ENCODE measurements at places on chromosomes 4 and X. TPM values are rescaled to one million over a fixed set of nuclear protein-coding genes. Genes with fewer than 3 reads are reported as not detected.

The PAGE5 gene
- total RNA-seq, result not detected

The LUZP4 gene
- total RNA-seq, result not detected

The ITM2A gene
- total RNA-seq, result 60.6 TPM

- no peak overlapping the region for H3K27ac ChIP-seq
- no peak for DNase-seq
- peaks cover 4% of the 10 kb centered on the region for H3K4me1 ChIP-seq
- H3K27me3 ChIP-seq, result no peaks in the 10 kb centered on the region
- H3K4me3 ChIP-seq, result no peak overlapping the region
- H3K36me3 ChIP-seq, result no peaks in the 10 kb centered on the region
Observed at GRCh38 chr4:147780137-147780777, 48.4 kb downstream of the ARHGAP10 start.

DNA sequence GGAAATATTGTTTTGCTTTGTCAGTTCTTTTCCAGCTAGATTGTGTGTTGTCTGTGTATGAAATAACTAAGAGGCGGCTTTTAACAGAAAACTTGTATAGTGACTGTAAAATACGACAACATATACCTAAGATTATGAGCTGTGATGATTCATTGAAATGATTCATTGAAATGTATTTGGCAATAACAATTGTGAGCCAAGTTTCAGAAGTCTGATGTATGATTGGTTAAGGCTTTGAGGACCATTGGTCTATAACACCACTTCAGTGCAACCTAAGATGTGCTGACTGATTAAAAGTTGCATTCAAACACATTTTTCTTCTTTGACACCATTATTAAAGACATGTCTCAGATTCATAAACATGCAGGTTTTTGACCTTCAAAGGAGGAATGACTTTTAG lies 76.6 kb downstream of the PTPN13 start:
- no peaks in the 10 kb centered on the region for H3K4me1 ChIP-seq
- no peaks in the 10 kb centered on the region for H3K27me3 ChIP-seq
- H3K4me3 ChIP-seq, result no peak overlapping the region
- DNase-seq, result no peak

DNA sequence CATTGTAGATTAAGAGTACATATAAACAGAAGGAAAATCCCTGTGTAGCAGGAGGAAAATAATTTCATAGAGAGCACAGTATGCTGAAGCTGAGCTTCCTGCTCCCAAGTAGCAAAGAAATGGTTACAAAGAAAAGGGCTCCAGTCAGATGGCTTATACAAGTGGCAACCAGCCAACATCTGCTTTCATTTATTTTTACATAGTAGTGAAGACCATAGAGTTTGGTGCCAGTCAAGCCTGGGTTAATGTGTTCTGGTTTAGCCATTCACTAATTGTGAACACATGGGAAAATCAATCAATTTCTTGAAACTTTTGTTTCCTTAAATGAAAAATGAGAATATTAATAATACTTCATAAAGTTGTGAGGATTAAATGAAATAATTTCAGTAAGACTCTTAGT lies 111.3 kb upstream of the ELOVL6 start:
- no peak overlapping the region for H3K27ac ChIP-seq
- no peaks in the 10 kb centered on the region for H3K27me3 ChIP-seq
- DNase-seq, result no peak
- no peaks in the 10 kb centered on the region for H3K4me1 ChIP-seq

DNA sequence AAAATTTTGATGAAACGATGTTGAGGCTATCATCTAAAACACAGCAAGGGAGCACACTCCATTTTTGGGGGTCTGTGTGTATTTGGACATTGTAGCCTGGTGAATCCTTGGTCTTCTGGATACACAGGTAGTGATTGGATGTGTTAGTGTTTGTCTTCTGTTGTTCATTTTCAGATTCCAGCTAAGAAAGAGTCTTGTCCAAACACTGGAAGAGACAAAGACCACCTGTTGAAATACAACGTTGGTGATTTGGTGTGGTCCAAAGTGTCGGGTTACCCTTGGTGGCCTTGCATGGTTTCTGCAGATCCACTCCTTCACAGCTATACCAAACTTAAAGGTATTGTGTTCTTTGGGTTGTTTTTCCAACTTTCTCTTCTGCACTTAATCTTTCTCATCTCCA lies 32.8 kb downstream of the NSD2 start:
- no peaks in the 10 kb centered on the region for H3K4me1 ChIP-seq
- DNase-seq, result no peak
- no peak overlapping the region for H3K4me3 ChIP-seq
- H3K36me3 ChIP-seq, result peaks cover 7% of the 10 kb centered on the region
- H3K27me3 ChIP-seq, result no peaks in the 10 kb centered on the region

Data from kidney (tissue), 22 donors.